ENCODE measurements at places on chromosomes 5 and 9. TPM values are rescaled to one million over a fixed set of nuclear protein-coding genes. Genes with fewer than 3 reads are reported as not detected.

GRCh38 chr5:11037941-11038340 lies 276.9 kb upstream of the DAP start:
- H3K4me3 ChIP-seq = no peak overlapping the region
- H3K27ac ChIP-seq = no peak overlapping the region
- H3K36me3 ChIP-seq = no peaks in the 10 kb centered on the region
- H3K4me1 ChIP-seq = no peaks in the 10 kb centered on the region
- peaks cover 8% of the 10 kb centered on the region for H3K27me3 ChIP-seq

GRCh38 chr5:968881-969280 lies 39.7 kb upstream of the NKD2 start:
- H3K27ac ChIP-seq = no peak overlapping the region
- no peaks in the 10 kb centered on the region for H3K4me1 ChIP-seq
- peaks cover 18% of the 10 kb centered on the region for H3K27me3 ChIP-seq
- no peaks in the 10 kb centered on the region for H3K36me3 ChIP-seq

DNA sequence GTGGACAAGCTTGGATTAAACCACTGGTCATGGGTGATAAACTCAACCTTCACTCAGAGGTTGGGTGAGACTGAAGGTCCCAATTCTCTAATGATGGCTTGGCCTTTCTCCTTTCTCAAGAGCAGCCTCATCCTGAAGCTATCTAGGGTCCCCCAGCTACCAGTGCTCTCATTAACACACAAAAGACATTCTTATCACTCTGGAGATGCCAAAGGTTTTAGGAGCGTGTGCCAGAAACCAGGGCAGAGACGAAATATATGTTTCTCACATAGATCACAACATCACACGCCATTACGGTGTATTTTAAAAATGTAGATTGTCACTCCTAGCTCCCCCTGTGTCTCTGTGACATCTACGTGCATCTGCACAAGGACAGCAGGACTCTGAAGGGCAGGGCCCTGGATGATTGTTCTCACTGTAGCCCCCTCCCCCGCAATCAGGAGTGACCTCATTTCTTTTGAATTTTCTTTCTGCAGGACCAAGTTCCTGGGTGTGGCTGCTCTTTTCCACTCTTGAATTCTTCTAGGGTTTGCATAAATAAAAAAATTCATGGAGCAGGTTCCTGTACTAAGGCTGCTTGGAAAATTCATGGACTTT lies 311.3 kb downstream of the GADD45G start:
- no peak overlapping the region for H3K27ac ChIP-seq
- DNase-seq = no peak

DNA sequence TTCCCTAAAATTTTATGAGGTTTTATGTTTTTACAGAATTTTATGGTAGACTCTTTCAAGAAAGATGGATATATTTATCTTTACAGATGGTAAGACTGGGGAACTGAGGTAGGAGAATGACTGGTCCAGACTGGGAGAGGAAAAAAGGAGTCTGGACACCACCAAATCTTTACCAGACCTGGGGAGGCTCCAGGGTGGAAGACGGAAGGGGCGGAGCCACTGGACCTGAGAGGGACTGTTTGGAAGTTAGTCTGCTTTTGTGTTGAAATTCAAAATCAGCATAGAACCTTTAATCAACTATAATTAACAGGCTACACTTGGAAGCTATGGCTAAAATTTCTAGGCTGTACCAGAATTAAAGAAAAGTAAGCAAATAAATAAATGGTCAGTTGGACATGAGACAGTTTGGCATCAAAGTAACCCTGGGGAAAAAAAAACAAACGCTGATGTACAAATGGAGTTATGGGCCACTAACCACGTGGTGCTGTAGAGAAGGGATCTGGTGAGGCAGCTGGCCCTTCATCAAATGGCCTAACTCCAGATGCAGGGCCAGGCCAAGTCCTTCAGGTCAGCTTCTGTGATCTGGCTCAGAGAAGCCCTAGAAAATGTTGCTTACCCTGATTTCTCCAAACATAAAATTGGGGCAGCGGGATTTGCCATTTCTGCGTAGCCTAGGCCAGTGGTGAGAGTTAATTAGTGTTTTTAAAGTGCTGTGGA lies 155.1 kb downstream of the ARSB start:
- no peak overlapping the region for H3K27ac ChIP-seq
- no peaks in the 10 kb centered on the region for H3K27me3 ChIP-seq
- H3K4me1 ChIP-seq = no peaks in the 10 kb centered on the region
- H3K36me3 ChIP-seq = no peaks in the 10 kb centered on the region

DNA sequence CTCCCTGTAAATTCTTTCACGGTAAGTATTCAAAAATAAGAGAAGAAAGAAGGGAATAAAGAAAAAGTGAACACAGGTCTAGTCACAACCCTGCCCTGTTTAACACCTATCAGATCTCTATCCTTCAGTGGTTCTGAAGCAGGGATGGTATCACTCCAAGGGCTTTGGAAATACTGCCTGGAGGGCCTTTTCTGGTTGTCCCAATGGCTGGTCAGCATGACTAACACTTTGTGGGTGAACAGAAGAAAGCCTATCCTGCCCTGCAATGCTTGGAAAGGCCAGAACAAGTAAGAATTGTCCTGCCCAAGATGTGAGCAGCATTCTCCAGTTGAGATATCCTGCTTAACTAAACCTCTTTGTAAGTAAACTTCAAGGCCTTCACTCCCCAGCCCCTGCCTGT lies 124.9 kb downstream of the TMEM167A start:
- no peak overlapping the region for H3K27ac ChIP-seq
- no peaks in the 10 kb centered on the region for H3K36me3 ChIP-seq
- H3K4me1 ChIP-seq = no peaks in the 10 kb centered on the region
- no peak for DNase-seq
- H3K27me3 ChIP-seq = no peaks in the 10 kb centered on the region

GRCh38 chr5:107426209-107426608 lies 244.5 kb downstream of the EFNA5 start:
- no peak overlapping the region for H3K4me3 ChIP-seq
- DNase-seq = no peak
- H3K36me3 ChIP-seq = no peaks in the 10 kb centered on the region
- H3K27me3 ChIP-seq = no peaks in the 10 kb centered on the region

GRCh38 chr5:137205231-137206027 lies 293.7 kb downstream of the SPOCK1 start:
- no peaks in the 10 kb centered on the region for H3K27me3 ChIP-seq
- no peak for DNase-seq
- no peak overlapping the region for H3K4me3 ChIP-seq

- no peaks in the 10 kb centered on the region for H3K27me3 ChIP-seq
- H3K4me1 ChIP-seq = 0 out of 2 replicates have a peak, but pooled peaks cover 9% of the 10 kb centered on the region
- H3K36me3 ChIP-seq = no peaks in the 10 kb centered on the region
- H3K27ac ChIP-seq = no peak overlapping the region
Measured at GRCh38 chr5:154273028-154273617, 82.6 kb downstream of the GALNT10 start.

- no peaks in the 10 kb centered on the region for H3K27me3 ChIP-seq
- no peak overlapping the region for H3K4me3 ChIP-seq
- H3K4me1 ChIP-seq = no peaks in the 10 kb centered on the region
- H3K27ac ChIP-seq = no peak overlapping the region
- no peak for DNase-seq
- no peaks in the 10 kb centered on the region for H3K36me3 ChIP-seq
Measured at GRCh38 chr9:113456235-113456634, 7.3 kb upstream of the RGS3 start.

GRCh38 chr9:4117835-4118610 lies 181.8 kb downstream of the GLIS3 start:
- no peaks in the 10 kb centered on the region for H3K27me3 ChIP-seq
- H3K27ac ChIP-seq = no peak overlapping the region
- no peaks in the 10 kb centered on the region for H3K36me3 ChIP-seq
- no peak overlapping the region for H3K4me3 ChIP-seq
- no peak for DNase-seq
- no peaks in the 10 kb centered on the region for H3K4me1 ChIP-seq

DNA sequence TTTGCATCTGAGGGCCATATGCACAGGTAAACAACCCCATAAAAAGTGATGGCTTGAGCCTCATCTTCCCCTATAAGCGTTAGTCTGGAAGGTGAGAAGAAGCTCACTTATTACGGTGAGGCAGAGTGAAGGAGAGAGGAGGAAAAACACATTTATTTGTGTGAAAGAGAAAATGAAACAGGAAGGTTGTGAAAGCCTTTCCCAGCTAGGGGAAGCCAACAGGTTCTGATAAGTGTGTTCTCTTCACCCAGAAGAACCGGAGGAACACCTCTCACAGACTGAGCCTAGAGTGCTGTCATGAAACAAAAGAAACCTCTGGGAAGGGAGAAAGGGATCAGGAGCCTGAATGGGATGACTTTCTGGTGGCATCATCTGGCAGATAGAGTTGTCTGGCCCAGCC lies 192.5 kb downstream of the PTTG1 start:
- no peaks in the 10 kb centered on the region for H3K27me3 ChIP-seq
- H3K36me3 ChIP-seq = no peaks in the 10 kb centered on the region
- DNase-seq = no peak
- no peaks in the 10 kb centered on the region for H3K4me1 ChIP-seq

- H3K36me3 ChIP-seq = no peaks in the 10 kb centered on the region
- no peaks in the 10 kb centered on the region for H3K27me3 ChIP-seq
- no peak overlapping the region for H3K27ac ChIP-seq
- no peaks in the 10 kb centered on the region for H3K4me1 ChIP-seq
- no peak overlapping the region for H3K4me3 ChIP-seq
- no peak for DNase-seq
Measured at GRCh38 chr5:143635146-143635752, 176.7 kb upstream of the HMHB1 start.

DNA sequence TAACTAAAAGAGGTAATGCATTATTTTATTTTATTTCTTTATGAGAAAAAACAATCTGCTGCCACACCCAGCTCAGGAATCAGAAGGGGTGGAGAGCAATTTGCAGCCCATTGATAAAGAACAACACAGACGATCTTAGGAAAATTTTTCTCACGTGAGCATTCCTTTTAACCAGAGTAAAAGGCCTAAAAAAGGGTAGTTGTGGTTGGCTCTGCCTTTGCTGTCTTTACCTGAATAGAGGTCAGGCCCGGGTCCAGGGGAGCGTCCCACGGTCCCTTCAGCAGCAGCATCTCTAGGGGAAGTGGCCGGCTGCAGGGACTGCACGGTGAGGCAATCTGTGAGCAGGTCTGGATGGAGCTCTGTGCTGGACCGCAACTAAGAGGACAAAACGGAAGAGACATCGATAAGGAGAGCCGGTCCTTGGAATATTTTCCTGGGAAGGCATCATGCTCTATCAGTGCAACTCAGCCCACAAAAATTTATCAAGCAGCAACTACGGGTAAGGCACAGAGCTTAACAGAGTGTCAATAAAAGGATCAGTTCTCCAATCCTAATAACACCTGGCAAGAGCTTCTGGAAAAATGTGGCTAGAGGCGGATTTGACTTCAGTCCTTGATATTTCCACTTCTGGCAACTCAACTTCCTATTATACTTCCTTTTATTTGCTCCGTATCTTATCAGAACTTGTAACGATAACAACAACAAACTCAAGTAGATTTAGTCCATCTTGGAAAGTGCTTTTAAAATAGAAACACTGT lies 372.8 kb upstream of the RFX3 start:
- no peaks in the 10 kb centered on the region for H3K27me3 ChIP-seq
- no peak for DNase-seq
- H3K27ac ChIP-seq = no peak overlapping the region
- H3K4me3 ChIP-seq = no peak overlapping the region

GRCh38 chr5:175837171-175837699 lies 34.1 kb upstream of the CPLX2 start:
- H3K4me3 ChIP-seq = no peak overlapping the region
- H3K4me1 ChIP-seq = peaks cover 10% of the 10 kb centered on the region
- no peak for DNase-seq

GRCh38 chr5:11384441-11385250 lies 519.6 kb downstream of the CTNND2 start:
- no peak for DNase-seq
- H3K27ac ChIP-seq = no peak overlapping the region
- no peak overlapping the region for H3K4me3 ChIP-seq
- H3K27me3 ChIP-seq = no peaks in the 10 kb centered on the region
- no peaks in the 10 kb centered on the region for H3K36me3 ChIP-seq

DNA sequence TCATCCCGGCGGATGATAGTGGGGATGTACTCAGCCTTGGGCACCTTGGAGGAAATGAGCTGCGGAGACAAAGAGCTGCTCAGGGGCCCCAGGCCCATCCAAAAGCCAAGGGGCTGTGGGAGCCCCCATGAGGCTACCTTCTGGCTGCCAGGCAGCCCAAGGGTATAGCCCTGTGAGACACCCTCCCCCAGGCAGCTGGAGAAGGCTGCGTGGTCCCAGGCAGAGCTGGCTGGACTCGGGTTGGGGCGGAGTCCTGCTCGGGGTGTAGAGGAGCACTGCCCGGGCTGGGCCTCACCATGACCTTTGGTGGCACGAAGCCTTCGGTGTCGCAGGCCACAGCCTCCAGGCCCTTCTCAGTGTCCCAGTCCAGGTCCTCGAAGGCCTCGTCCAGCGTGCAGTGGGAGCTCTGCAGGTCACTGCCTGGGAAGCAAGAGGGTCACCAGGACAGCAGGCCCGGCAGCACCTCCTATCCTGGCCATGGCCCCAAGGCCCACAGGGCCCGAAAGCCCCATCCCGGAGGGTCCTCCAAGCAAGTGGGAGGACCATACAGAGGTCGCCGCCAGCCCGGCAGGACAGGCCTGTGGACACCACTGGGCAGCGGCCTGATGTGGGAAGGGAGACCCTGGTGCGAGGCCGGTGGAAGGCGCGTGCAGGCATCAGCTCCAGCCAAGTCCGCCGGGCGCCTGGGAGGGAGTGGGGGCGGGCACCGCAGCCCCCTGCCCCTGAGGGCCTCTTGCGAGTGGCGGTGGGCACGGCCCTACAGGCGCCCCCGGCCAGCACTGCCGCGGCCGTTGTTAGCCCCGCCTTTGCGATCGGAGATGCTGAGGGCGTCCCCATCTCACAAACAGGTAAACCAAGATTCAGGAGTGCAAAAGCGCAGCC lies 6.1 kb downstream of the NSMF start:
- H3K27ac ChIP-seq = no peak overlapping the region
- H3K4me1 ChIP-seq = peaks cover 23% of the 10 kb centered on the region
- DNase-seq = no peak
- H3K36me3 ChIP-seq = no peaks in the 10 kb centered on the region

- H3K4me1 ChIP-seq = peaks cover 13% of the 10 kb centered on the region
- H3K36me3 ChIP-seq = peaks cover 3% of the 10 kb centered on the region
- no peaks in the 10 kb centered on the region for H3K27me3 ChIP-seq
- no peak overlapping the region for H3K4me3 ChIP-seq
- DNase-seq = no peak
- H3K27ac ChIP-seq = no peak overlapping the region
Measured at GRCh38 chr5:14676320-14676719, 11.8 kb downstream of the OTULIN start.

- DNase-seq = no peak
- no peaks in the 10 kb centered on the region for H3K4me1 ChIP-seq
- H3K27ac ChIP-seq = no peak overlapping the region
- H3K27me3 ChIP-seq = no peaks in the 10 kb centered on the region
- no peaks in the 10 kb centered on the region for H3K36me3 ChIP-seq
- H3K4me3 ChIP-seq = no peak overlapping the region
Measured at GRCh38 chr9:91935805-91936514, 14.1 kb downstream of the ROR2 start.

- H3K4me3 ChIP-seq = no peak overlapping the region
- no peak for DNase-seq
Measured at GRCh38 chr5:133449181-133449580, 163.2 kb downstream of the FSTL4 start.

The FAM169A gene
- 23.1 TPM for total RNA-seq

The IFNK gene
- not detected for total RNA-seq

The FBP1 gene
- 0.36 TPM for total RNA-seq

The ZCCHC10 gene
- 30.8 TPM for total RNA-seq

The FAM153A gene
- not detected for total RNA-seq

The SLC45A2 gene
- total RNA-seq = not detected

The SLC6A3 gene
- total RNA-seq = 0.05 TPM

The SEMA5A gene
- 0.15 TPM for total RNA-seq

The GAPT gene
- not detected for total RNA-seq

The LCN15 gene
- 0.05 TPM for total RNA-seq

The AQP7 gene
- 0.26 TPM for total RNA-seq

The C8G gene
- total RNA-seq = 2.9 TPM
